ENCODE measurements at places on chromosomes 7 and 10. TPM values are rescaled to one million over a fixed set of nuclear protein-coding genes. Genes with fewer than 3 reads are reported as not detected.

Gene ADAM8
- total RNA-seq: 11.8 TPM

Gene SPDYE1
- not detected for total RNA-seq

Gene SPDYE11
- not detected for total RNA-seq

Gene PODXL
- total RNA-seq: 71.3 TPM

Gene CALHM3
- not detected for total RNA-seq

Gene SLC35G1
- 5.7 TPM for total RNA-seq
